ENCODE measurements at places on chromosomes 7 and 10. TPM values are rescaled to one million over a fixed set of nuclear protein-coding genes. Genes with fewer than 3 reads are reported as not detected.

The BMPER gene
- total RNA-seq: not detected

The SVIL gene
- total RNA-seq: 1.5 TPM

The PNLIPRP3 gene
- total RNA-seq: not detected

The SAP25 gene
- 7.0 TPM for total RNA-seq

The SYT15B gene
- total RNA-seq: 0.18 TPM

The NKX2-3 gene
- not detected for total RNA-seq

The PRKCQ gene
- total RNA-seq: 0.97 TPM

The WBP1L gene
- 19.8 TPM for total RNA-seq

The WDR86 gene
- not detected for total RNA-seq

The ADAM12 gene
- not detected for total RNA-seq

The MYO1G gene
- 224 TPM for total RNA-seq

The CTNNA3 gene
- total RNA-seq: 0.13 TPM

The SRGN gene
- total RNA-seq: 658 TPM

The CPA1 gene
- 8.0 TPM for total RNA-seq

The FBH1 gene
- 66.8 TPM for total RNA-seq

The AKR1C4 gene
- not detected for total RNA-seq

The CYP26A1 gene
- not detected for total RNA-seq

The DLX5 gene
- not detected for total RNA-seq

The C10orf62 gene
- total RNA-seq: not detected

The ABCB1 gene
- total RNA-seq: 2.5 TPM

The ENKUR gene
- not detected for total RNA-seq

The CFAP69 gene
- 1.1 TPM for total RNA-seq

The TRIM50 gene
- total RNA-seq: not detected

The PYROXD2 gene
- total RNA-seq: 9.5 TPM

The ALOX5 gene
- 69.0 TPM for total RNA-seq

The UROS gene
- 62.5 TPM for total RNA-seq

The WAPL gene
- total RNA-seq: 31.2 TPM

The C10orf67 gene
- total RNA-seq: not detected

The SPOCK2 gene
- total RNA-seq: 1.5 TPM

The CTAGE8 gene
- total RNA-seq: 0.67 TPM

The CALML3 gene
- total RNA-seq: not detected

The PDZD7 gene
- total RNA-seq: not detected

The BAIAP2L1 gene
- 49.9 TPM for total RNA-seq

The SSMEM1 gene
- not detected for total RNA-seq

The ADCYAP1R1 gene
- total RNA-seq: not detected

The CYP3A4 gene
- total RNA-seq: 0.11 TPM

The ZFAND4 gene
- total RNA-seq: 20.1 TPM

The SPDYE6 gene
- not detected for total RNA-seq

The NODAL gene
- 0.11 TPM for total RNA-seq

The SCART1 gene
- 1.2 TPM for total RNA-seq

The KLF14 gene
- total RNA-seq: not detected

The KCNMA1 gene
- 35.6 TPM for total RNA-seq

The SLC25A13 gene
- total RNA-seq: 24.0 TPM

The ITGB8 gene
- total RNA-seq: 3.2 TPM

The IFIT3 gene
- 38.9 TPM for total RNA-seq

The ZC3HAV1L gene
- total RNA-seq: 10.5 TPM

The TFAM gene
- 88.5 TPM for total RNA-seq

The MUC12 gene
- 1.7 TPM for total RNA-seq

Measured in GM12878 (cell line).